ENCODE measurements at places on chromosomes 1 and 21.
A peak's percentile ranks its signal among the peaks of the same experiment; 100 is the strongest.

DNA sequence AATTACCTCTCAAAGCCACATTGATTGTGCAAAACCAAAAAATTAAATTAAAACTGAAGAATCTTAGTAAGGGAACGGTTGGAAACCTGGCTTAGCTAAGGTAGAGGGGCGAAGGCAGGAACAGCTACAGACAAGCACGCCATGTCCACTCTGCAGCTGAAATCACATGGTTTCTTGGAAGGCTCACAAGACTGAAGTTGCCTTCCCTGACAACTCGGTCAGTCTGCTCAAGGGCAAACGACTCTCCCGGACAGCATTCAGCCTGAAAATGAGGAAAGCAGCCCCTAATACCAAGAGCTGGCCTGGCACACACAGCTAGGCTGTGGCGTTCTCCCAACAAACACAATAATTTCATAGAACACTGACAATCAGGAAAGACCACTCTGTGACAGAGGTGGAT, 22.7 kb upstream of the BECN2 start:
- no peak for DNase-seq

GRCh38 chr1:25486602-25487001, 55.9 kb downstream of the MACO1 start:
- no peak for DNase-seq

GRCh38 chr1:227234998-227235405, 83.3 kb downstream of the CDC42BPA start:
- no peak for DNase-seq

DNA sequence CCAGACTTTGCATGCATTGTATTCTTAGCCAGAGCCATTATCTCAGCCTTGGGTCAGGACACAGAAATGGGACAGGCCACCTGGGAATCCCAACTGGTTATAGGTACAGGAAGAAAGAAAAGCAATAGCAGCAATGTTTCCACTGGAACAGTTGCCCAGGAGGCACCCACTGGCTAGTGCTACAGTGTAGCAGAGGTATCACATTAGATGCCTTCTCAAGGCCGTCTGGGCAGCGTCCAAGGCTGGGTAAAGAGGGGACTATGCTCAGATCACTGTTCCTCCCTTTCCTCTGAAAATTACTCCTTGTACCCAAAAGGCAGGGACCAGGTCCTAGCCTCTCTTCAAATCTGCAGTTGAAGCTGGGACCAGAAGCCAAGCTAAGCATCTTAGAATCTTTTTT, 2.6 kb downstream of the CREB3L4 start:
- DNase-seq, result no peak

DNA sequence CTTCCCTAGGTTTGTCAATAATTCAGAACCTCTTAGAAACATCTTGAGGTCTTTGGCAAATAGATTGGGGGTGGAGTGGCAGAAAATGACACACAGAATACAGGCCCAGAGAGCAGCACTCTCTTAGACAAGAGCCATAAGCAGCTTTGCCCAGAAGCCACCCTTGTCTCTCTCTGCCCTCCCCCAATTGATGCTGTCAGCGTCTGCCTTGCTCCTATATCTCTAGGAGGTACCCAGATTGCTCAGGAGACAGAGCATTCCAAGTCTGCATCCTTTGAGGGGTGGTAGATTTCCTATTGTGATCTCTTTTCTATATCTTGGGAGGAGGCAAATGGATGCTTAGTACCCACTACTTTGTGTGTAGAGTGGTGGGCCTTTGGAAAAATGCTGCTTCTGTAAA, 1.8 kb downstream of the RGL1 start:
- DNase-seq, result no peak

- no peak for DNase-seq
Measured at GRCh38 chr1:68178821-68179490, 53.4 kb downstream of the WLS start.

DNA sequence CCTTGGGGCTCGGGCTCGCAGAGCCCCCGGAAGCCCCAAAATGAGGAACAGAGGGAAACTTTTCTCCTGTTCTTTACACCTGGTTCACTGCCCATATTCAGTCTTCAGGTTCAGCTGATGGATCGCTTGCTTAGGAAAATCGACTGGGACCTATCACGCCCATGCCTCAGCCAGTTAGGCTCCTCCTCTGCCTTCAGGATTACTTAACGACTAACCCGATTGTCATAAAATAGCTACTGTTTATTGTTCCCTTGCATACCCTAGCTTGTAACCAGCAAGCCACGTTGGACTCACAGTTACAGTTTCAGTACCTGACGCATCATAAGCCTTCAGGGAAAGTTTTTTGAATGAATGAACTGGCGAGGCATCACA, 692 bp downstream of the TARDBP start:
- no peak for DNase-seq

- DNase-seq, result no peak
Measured at GRCh38 chr1:197269053-197269452, 1.0 kb downstream of the CRB1 start.

DNA sequence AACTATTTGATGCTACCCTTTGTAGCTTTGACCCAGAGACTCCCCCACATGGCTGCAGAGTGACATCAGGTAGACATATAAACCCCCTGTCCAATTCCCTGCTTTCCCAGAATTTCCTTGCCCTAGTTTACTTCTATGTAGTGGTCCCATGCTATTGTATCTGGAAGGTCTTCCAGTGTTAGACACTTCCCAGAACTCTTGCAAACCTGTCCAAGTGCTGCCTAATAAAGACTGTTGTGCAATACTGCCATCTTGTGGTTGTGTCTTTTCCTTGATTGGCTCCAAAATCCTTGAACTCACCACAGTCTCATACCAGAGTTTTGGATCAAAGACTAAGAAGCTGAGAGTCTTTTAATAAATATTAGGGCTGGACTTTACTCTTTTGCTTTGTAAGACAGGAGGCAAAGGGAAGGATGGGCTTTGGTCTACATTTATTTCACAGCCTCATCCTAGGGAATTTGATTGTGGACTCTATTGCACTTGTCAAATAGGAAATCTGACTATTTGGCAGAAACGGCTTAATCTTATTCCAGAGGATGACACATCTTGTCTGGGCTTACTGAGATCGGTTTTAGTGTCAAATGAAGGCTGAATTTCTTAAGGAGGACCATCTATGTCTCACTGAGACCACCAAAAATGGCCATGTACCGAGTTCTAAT, 169.9 kb downstream of the LRRC7 start:
- no peak for DNase-seq

DNA sequence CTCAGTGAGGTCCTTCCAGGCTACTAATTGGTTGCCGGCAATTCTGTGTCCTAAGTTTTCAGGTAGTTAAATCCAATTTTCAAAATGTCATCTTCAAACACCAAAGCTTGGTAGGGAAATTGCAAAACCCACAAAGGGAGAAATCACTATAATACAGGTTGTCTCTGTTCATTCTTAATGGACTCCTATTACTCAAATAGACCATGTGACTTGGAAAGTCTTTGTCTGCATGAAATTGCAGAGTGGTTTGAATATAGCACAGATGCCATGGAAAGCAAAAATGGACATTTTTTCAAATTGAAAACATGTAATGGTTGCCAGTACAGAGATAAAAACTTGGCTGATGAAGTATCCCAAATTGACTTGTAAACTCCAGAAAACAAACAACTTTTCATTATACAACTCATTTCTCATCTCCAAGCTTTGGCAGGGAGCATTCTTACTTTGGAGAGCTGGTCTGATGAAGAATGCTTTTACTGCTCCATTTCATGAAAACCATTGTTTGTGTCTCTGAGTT, 169.5 kb upstream of the PKN2 start:
- no peak for DNase-seq

GRCh38 chr21:34800797-34801518, 132.2 kb downstream of the CLIC6 start:
- no peak for DNase-seq

GRCh38 chr1:32878183-32878582, 7.5 kb upstream of the FNDC5 start:
- no peak for DNase-seq

DNA sequence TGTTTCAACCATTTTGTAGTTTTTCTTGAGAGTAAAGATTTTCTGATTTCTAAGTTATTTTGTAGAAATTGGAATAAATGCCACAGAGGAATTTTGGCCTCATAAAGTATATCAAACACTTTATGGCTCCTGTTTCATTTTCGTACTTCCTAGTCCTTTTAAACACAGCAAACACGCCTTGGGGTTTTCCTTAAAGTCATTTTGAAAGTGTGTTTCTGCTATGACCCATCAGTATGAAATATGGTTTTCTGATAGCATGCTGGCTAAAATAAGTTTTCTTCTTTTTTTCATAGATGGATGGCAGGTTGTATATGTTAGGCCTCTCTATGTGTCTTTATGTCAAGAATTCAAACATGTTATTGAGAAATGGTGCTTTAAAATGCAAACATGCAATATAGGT, 940.1 kb upstream of the TMPRSS15 start:
- DNase-seq, result no peak

- no peak for DNase-seq
Measured at GRCh38 chr1:97070376-97070775, 348.8 kb downstream of the PTBP2 start.

DNA sequence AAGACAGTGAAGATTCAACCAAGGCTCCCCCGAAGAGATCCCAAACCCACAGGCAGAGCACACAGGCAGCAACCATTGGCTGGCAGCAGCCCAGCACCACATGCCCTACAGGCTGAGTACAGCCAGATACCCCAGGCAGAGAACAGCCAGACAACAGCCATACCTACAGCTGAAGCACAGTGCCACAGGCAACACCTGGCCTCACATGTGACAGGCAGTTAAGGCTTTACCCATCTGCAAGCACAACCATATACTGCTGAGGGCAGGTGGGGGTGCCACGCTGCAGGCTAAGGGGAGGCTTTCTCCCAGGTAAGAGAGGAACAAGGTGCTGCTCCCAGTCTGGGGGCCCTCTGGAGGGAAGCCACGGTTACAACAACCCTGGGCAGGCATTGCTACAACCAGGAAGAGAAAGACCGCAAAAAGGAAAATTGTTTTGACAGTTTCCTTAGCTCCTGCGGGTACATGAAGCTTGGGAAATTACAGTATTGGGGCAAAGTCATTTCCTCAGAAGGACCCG, 12.3 kb downstream of the CHIT1 start:
- no peak for DNase-seq

GRCh38 chr1:19605967-19606366, 38.1 kb upstream of the NBL1 start:
- no peak for DNase-seq

DNA sequence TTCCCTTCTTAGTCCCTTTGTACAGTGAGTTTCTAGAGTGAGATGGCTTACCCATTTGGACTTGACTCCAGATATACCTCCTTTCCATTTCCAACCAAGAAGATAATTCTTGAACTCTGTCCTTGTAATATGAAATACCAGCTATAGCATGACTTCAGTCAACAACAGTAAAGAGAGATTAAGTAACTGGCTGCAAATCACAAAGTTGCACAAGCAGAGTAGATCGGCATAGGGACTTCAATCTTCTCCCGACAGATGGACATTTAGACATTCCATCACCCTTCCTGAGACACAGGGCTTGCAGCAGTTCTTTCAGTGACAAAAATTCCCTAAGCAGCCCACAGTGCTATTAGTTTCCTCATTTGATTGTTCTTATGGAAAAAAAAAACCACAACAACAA, 44.6 kb downstream of the JAK1 start:
- DNase-seq, result no peak

- DNase-seq, result peak; percentile 55
Measured at GRCh38 chr1:43836267-43836951, 97.2 kb upstream of the ARTN start.

DNA sequence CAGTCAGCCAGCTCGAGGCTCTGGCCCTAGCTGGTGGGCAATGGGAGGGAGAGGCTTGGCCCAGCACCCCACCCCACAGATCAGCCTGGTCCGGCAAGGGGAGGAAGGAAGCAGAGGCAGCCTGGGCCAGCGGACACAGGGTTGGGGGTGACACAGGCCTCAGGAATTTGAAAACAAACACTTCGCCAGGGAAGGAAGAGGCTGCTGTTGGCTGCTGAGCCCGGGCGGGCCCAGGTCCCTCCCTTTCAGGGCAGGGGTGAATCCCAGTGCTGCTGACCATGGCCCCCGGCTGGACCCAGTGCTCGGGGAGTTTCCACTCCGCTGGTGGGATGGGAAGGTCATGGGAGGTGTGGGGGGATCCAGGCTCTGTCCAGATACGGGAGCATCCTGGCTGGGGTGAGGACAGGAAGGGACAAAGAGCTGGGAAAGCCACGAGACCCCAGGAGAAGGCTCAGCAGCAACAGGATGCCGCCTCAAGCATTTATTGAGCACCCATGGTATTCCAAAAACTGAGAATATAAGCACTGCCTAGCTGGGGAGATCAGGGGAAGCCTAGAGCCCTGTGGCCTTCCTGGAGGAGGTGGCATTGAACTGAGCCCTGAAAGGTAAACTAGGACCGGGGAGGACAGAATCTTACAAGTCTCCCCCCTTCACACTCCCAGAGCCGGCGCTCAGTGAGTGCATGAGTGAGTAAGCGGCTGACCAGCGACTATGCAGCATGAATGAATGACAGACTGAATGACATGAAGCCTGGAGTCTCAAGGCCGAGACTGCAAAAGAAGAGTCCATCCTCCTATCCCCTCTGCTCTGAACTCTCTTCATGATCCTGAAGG, 26.2 kb upstream of the EPHA2 start:
- DNase-seq, result no peak

- DNase-seq, result no peak
Measured at GRCh38 chr1:243469497-243469896, 213.7 kb downstream of the SDCCAG8 start.

DNA sequence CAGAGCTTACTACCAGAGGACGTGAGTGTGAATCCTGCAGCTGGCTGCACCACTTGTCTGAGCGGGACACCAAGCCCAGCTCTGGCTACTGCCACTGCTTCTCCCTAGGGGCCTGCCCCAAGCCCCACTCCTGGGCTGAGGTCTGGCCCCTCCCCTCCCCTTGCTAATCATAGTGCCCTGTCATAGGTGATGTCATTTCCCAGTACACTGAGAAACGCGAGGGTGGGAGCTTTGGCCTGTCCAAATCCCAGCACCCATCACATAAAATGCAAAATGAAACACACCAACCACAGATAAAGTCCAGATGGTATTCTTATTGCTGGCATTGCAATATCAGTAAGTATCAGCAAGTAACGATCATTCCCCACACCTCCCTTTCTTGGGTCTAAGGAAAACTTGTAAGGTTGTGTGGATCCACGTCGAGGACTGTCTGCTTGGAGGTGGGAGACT, 77.7 kb downstream of the TOMM20 start:
- no peak for DNase-seq

DNA sequence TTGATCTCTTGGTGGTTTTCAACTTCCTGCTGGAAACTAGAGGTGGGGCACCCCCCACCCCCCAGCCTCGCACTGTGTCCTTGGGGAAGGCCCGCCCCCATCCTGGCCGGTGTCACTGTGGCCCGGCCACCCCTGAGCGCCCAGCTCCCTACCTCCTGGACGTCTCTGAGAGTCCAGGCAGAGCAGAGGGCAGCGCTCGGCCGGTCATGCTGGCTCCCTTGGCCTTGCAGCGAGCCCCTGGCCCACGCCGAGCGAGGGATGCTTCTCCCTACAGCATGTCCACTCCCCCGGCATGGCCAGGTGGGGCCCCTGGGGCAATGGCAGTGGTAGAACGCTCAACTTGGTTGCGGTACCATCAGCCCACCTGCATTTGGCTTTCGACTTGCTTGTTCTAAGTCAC, 28.7 kb upstream of the TRAPPC10 start:
- no peak for DNase-seq

GRCh38 chr1:20891091-20891490, 104.0 kb upstream of the HP1BP3 start:
- DNase-seq, result no peak

- DNase-seq, result no peak
Measured at GRCh38 chr1:104156738-104157137, 407.0 kb downstream of the AMY1C start.

- no peak for DNase-seq
Measured at GRCh38 chr1:223774134-223774814, 61.9 kb downstream of the CAPN2 start.

GRCh38 chr21:17554679-17555465, 42.0 kb downstream of the CXADR start:
- DNase-seq, result no peak

GRCh38 chr1:89530444-89531089, 5.9 kb downstream of the LRRC8B start:
- no peak for DNase-seq
